ENCODE measurements at places on chromosomes 3 and 15.

GRCh38 chr3:197722734-197723133 is 14.0 kb downstream of the RUBCN start:
- no peak for DNase-seq

GRCh38 chr3:36832406-36832805 is 68.1 kb upstream of the DCLK3 start:
- DNase-seq, result no peak

DNA sequence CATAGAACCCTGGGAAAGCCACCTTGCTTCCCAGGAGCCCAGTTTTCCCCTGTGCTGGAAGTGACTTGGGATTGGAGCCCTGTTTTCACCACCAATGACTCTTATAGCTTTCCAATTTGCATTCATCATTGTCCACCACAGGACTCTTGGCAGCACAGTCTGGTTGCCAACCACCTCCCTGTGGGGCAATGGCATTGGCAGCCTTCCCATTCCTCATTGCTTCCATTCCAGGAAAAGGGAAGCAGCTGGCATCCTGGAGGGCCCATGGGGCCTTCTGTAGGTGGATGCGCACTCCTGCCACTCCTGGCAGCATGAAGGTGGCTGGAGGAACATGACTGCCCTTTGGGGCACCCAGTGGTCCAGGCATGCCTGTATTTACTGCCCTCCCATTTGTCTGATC is 57.7 kb downstream of the FEM1B start:
- no peak for DNase-seq

DNA sequence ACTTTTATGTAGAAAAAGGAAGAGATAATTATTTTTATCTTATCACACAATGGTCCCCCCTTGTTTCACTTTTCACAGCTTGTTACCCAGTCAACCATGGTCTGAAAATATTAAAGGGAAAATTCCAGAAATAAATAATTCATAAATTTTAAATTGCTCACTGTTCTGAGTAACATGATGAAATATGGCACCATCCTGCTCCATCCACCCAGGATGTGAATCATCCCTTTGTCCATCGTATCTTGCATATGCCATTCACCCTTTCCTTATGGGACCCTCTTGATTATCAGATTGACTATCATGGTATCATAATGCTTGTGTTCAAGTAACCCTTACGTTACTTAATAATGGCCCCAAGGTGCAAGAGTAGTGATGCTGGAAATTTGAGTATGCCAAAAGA is 43.7 kb downstream of the ANKRD28 start:
- DNase-seq, result no peak

- DNase-seq, result no peak
These were observed 99.6 kb downstream of the FAM43A start for GRCh38 chr3:194785315-194785714.

GRCh38 chr3:187695449-187695848 is 6.9 kb downstream of the RTP2 start:
- DNase-seq, result no peak

DNA sequence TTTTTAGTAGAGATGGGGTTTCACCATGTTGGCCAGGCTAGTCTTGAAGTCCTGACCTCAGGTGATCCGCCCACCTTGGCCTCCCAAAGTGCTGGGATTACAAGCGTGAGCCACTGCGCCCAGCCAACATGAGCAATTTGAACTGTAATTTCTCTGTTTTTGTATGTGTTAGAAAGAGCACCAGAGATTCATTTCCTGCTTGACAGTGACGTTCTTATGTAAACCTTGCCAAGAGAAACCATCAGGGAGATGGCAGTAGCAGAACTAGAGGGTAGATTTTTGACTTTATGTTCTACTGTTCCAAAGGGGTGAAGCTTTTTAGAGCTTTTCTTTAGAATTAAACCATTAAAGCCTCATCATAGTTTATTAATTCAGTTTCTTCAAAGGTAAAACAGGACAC is 148.1 kb upstream of the UMPS start:
- no peak for DNase-seq
